ENCODE measurements at places on chromosomes 5 and 9. TPM values are rescaled to one million over a fixed set of nuclear protein-coding genes. Genes with fewer than 3 reads are reported as not detected.

DNA sequence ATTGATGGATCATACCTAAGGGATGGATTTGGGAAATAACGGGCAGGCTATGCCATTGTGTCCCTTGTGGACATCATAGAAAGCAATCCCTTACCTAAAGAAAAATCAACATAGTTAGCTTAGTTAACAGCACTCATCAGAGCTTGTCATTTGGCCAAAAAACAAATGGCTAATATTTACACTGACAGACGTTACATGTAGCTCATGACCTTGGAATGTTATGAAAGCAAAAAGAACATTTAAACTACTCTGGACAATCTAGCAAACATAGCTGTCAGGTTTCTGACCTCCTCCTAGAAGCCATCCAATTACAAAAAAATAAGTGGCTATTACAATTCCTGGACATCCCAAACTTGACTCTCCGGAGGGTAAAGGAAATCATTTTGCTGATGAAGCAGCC lies 23.8 kb downstream of the TMEM232 start:
- DNase-seq = no peak

- no peak for DNase-seq
Measured at GRCh38 chr5:95934207-95934804, 27.3 kb downstream of the ELL2 start.

DNA sequence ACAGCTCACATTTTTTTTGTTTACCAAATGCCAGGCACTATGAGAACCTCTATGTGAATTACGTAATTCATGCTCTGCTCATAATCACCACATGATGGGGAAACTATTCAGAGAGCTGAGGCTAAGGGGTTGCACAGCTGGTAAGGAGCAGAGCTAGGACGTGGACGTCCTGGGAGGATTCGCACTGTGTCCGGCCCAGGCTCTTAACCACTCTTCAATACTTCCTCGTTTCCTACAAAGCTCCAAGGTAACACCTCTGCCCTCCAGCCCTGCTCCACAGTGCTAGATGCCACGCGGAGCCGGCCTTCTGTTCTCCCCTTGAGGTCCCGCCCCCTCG lies 8.7 kb downstream of the PHF19 start:
- no peak for DNase-seq

GRCh38 chr5:176653401-176654385 lies 6.4 kb downstream of the TSPAN17 start:
- no peak for DNase-seq

DNA sequence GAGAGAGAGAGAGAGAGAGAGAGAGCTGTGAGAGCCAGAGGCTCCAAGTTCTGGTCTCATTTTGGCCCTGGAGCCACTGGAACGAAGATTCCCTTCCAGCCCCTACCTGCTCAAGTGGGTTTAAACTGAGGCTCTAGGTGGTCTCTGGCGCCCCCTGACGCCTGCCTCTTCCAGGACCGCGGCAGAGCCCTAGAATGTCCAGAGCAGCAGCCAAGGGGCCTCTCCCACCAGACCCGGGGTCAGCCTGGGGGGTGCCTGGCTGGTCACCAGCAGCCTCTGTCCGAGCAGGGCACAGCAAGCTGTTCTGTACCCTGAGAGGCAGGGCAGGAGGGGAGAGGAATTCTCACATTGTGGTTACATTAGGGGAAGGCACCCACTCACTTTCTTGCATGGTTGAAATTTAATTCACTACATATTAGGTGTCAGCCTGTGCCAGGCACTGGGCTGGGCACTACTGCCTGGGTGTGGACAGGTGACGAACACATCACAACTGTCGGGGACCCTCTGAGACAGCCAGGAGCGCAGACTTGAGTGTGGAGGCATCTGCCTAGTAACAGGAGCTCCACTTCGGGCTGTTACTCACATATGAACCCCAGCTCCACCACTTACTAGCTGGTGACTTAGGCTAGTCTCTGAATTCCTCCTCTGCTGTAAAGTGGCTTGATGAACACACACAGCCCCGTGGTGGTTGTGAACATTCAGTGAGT lies 44.5 kb downstream of the AMBP start:
- peak; percentile 53 for DNase-seq

GRCh38 chr9:5231212-5231611 lies at the start of gene INSL4:
Gene INSL4, plus strand, starts transcription at chr9:5231419. Its CDS starts 105 bp downstream, at chr9:5231524.
- DNase-seq = no peak

DNA sequence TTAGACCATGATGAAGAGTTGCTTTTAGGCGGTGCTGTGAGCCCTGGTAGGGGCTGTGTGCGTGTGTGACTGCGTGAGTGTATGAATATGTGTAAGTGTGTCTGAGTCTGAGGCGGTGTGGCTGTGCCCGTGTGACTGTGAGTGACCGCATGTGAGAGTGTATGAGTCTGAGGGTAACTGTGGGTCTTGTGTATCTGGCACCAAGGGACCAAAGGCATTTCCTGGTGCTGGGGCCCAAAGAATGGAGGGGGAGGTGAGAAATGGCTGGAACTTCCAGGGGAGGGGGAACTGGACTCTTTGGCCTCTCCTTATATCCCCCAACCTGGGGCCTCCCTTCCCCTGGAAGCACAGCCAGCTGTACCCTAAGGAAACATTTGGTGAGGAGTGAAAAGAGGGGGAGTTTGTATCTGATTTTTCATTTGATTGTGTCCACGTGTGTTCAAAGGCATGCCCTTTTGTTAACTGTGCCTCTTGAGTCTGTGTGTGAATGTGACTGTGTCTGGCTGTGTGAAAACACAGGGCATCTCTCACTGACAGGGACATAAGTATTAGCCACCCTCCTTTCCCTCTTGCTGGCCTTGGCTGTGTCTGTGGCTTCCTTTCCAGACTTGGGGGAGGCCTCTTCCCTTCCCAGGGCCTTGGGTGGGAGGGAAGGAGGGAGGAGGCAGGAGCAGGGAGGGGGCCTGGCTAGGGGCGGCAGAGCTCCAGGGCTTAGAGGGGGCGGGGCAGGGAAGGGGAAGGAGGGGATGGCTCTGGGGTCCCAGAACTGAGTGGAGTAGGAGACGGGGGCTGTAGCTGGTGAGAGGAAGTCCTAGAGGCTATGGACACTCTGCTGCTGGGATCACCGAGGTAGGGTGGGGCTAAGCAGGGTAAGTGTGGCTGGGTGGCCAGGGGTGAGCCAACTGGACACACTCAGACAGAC lies 1.4 kb downstream of the IL11RA start:
- DNase-seq = no peak

DNA sequence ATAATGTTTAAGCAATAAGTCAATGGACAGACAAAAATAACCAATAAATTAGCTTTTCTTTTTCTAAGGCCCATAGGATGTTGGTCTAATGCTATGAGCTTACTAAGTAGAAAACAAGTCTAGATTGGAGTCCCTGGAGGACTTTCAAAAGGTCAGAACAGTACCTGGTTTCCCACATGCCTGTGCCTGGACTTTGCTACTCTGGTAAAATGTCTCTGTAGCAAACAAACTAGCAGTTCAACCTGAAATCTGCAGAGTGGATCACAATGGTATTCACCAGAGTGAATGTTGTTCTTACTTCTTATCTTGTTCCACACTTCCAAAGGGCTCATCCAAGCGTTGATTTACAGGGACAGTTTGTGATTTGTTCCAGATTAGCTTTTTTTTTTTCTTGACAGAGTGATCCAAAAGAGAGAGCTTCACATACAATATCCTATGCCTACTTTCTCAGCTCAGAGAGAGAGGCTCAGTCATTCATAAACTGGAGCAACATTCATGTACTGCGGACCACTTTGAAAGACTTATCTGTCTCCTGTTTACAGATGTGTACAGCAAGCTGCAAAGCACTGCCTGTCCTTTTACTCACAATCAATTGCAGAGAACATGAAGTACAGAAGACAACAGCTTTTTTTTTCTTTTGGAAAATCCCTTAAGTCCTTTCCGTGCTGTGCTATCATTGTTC lies 466.1 kb downstream of the SPATA31D1 start:
- no peak for DNase-seq

- no peak for DNase-seq
Measured at GRCh38 chr9:109599711-109600110, 101.6 kb upstream of the PTPN3 start.

- DNase-seq = no peak
Measured at GRCh38 chr9:34246453-34246852, 67.6 kb downstream of the UBAP1 start.

- no peak for DNase-seq
Measured at GRCh38 chr5:137507150-137507549, 8.0 kb upstream of the SPOCK1 start.

- DNase-seq = no peak
Measured at GRCh38 chr5:435961-436640, 6.9 kb upstream of the EXOC3 start.

GRCh38 chr9:97046228-97046627 lies 7.3 kb upstream of the CTSV start:
- DNase-seq = no peak

DNA sequence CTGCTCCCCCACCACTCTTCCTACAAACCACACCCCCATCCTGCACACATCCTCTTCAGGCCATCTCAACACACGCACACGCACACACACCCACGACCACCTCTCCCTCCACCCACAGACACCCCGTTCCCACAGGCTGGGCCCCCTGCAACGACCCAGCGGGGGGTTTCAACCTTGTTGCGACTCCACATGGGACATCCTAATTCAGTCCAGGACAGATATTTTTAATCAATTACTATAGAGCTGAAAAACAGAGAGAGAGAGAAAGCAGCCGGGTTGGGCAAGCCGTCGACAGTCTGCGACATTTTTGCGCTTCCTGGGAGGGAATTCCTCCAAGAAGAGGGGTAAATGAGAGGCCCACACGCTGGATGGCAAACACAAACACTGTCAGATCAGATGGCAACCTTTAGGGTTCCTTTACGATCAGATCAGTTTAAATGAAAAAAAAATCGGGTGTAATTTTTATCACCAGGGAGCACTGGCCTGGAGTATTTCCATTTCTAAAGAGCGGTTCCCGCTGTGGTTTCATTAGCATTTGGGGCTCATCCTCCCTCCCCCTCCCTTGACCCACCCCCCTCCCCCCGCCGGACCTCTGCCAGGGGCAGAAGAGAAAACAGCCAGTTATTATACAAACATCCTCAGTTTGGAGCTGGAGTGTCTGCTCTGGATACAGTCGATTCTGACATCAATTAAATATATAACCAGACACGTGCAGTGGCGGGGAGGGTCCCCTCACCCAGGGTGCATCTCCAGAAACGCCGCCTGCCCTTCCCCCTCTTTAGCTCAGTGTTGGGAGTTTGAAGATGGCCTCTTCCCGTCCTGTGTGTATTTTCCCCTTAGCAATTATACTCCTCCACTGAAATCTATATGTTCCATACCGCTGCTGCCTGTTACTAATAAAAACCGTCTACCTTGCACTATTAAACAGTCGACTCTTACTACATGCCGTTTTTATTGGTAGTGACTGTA lies 2.3 kb upstream of the IRX2 start:
- no peak for DNase-seq

DNA sequence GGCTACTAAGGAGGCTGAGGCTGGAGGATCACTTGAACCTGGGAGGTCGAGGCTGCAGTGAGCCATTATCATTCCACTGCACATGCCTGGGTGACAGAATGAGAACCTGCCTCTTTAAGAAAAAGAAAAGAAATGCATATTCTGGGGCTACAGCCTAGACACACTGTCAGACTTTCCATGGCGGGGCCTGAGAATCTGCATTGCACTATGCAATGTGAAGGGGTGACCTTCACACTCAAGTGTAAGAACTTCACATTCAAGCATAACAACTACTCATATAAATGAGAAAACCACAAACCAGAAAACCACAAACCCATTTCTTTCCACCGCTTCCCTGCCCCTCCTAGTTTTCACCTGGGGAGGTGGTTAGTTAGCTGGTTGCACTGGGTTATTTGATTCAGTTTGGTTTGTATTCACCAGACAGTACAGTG lies 18.0 kb upstream of the FBP2 start:
- DNase-seq = no peak

- no peak for DNase-seq
Measured at GRCh38 chr9:2299156-2299842, 284.2 kb downstream of the SMARCA2 start.

DNA sequence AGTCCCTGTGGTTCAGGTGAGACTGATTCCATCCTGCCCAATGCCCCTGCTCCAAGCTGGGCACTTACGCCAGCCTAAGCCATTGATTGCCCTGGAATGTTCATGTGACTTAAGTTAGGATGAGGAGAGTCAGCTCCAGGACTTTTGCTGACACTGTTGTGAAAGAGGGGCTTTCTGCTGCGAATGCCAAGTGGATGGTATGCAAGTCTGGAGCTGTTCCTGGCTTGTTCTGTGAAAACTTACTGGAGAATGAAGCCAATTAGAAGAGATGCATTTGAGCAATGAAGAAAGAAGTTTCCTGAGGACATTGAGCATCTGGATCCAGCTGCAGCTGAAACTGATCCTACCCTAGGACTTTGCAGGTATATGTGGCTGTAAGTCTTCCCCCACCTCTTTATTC lies 61.2 kb upstream of the ZFR start:
- DNase-seq = no peak

DNA sequence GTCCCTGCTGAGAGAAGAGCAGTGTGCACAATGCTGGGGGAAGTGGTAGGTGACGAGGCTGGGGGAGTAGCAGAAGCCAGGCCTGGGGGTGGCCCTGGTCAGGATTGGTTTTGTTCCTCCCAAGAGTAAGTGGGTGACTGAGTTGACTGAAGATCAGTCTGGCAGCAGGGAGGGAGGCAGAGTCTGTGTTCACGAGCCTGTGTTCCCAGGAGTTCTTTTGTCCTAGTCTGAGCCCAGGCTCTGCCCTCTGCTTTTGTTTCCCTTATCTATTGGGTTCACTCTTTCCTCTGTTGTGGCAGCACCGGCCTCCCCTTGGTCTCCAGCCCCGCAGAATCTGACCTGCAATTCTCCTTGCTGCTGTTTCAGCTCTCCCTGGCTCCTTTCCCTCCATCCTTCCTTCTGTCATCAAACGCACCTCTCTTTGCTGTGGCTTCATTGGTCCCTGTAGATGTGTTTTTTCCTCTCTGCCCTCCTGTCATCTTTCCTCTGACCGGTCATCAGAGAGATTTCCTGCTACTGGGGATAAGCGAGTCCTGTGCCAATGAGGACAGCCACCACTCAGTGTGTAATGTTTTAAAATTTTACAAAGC lies 607.4 kb downstream of the KIF4B start:
- DNase-seq = no peak

- no peak for DNase-seq
Measured at GRCh38 chr5:168128111-168128510, 163.3 kb upstream of the WWC1 start.

- DNase-seq = no peak
Measured at GRCh38 chr5:92886751-92887150, 694.3 kb downstream of the NR2F1-AS1 start.

GRCh38 chr9:12497790-12498189 lies 195.4 kb upstream of the TYRP1 start:
- DNase-seq = no peak

- no peak for DNase-seq
Measured at GRCh38 chr5:34496701-34497469, 159.2 kb upstream of the RAI14 start.

GRCh38 chr9:16184964-16185646 lies 632.3 kb downstream of the CCDC171 start:
- no peak for DNase-seq

- no peak for DNase-seq
Measured at GRCh38 chr5:31250201-31250600, 56.7 kb downstream of the CDH6 start.

GRCh38 chr5:73122875-73123810 lies 2.8 kb downstream of the TMEM171 start:
- no peak for DNase-seq

GRCh38 chr9:82890865-82891264 lies 172.1 kb downstream of the RASEF start:
- no peak for DNase-seq

Gene LVRN
- 0.56 TPM for total RNA-seq

Gene ANKRD18A
- 7.6 TPM for total RNA-seq

Gene TEX10
- 44.2 TPM for total RNA-seq

Gene GPR151
- total RNA-seq = not detected

Gene UNC5A
- 0.70 TPM for total RNA-seq

Gene CREBRF
- total RNA-seq = 5.2 TPM

Gene PDE6A
- total RNA-seq = not detected

Gene CBY3
- not detected for total RNA-seq

Gene C9orf50
- 0.27 TPM for total RNA-seq

Gene SLC4A9
- total RNA-seq = not detected

All from neural crest cell (in vitro differentiated cells).